Renal pelvis (tissue), 12 donors: ENCODE measurements at places on chromosomes 1 and 21. TPM values are rescaled to one million over a fixed set of nuclear protein-coding genes. Genes with fewer than 3 reads are reported as not detected.

DNA sequence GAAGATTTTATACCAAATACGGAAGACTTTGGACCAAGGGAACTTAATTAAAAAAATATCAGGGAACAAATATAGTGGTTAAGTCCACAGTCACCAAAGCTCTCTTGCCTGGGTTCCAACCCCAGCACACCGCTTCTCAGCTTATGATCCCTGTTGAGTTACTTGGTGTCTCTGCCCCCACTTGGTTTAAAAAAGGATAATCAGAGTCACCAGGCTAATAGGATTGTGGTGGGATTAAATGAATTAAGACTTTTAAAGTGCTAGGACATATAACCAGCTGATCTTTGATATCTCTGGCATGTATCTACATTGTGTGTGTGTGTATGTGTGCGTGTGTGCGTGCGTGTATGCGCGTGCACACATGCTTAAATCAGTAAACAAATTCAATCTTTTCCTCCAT is 474.7 kb upstream of the DAB1 start:
- no peak for DNase-seq

- DNase-seq, result no peak
Observed at GRCh38 chr21:16421007-16421406, 691.2 kb downstream of the USP25 start.

- peak; percentile 40 for DNase-seq
Observed at GRCh38 chr1:219566951-219567947, 45.7 kb downstream of the ZC3H11B start.

DNA sequence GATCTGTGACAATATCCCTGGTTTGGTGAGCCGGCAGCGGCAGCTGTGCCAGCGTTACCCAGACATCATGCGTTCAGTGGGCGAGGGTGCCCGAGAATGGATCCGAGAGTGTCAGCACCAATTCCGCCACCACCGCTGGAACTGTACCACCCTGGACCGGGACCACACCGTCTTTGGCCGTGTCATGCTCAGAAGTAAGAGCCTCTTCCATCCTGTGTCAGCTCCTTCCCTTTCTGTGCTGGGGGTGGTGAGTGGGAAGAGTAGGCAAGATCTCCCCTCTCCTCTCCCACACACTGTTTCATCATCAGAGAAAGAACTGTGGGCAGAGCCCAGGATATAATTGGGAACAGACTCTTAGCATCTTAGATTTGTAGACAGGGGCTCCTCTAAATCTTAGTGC is 6.1 kb downstream of the WNT2B start:
- DNase-seq, result no peak

- DNase-seq, result no peak
Observed at GRCh38 chr1:224513383-224513782, 78.8 kb upstream of the WDR26 start.

DNA sequence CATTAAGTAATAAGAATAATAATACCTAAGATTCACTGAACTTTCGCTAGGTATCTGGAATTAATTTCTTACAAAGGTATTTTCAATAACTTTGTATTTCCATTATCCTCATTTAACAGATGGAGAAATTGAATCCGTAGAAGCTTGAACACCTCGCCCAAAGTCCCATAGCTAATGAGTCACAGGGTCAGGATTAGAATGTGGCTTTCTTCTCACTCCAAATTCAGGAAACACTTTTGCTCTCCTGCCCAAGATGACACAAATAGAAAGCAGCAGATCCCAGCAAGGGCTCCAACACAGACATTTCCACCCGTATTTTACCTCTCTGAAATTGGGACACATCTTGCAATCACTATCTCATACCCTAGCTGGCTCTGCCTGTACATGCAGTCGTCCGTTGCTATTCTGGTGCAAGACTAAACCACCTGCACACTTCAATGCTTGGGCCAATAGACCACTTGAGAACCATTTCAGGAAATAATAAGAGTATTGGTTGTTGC is 125.9 kb upstream of the GREM2 start:
- DNase-seq, result no peak

DNA sequence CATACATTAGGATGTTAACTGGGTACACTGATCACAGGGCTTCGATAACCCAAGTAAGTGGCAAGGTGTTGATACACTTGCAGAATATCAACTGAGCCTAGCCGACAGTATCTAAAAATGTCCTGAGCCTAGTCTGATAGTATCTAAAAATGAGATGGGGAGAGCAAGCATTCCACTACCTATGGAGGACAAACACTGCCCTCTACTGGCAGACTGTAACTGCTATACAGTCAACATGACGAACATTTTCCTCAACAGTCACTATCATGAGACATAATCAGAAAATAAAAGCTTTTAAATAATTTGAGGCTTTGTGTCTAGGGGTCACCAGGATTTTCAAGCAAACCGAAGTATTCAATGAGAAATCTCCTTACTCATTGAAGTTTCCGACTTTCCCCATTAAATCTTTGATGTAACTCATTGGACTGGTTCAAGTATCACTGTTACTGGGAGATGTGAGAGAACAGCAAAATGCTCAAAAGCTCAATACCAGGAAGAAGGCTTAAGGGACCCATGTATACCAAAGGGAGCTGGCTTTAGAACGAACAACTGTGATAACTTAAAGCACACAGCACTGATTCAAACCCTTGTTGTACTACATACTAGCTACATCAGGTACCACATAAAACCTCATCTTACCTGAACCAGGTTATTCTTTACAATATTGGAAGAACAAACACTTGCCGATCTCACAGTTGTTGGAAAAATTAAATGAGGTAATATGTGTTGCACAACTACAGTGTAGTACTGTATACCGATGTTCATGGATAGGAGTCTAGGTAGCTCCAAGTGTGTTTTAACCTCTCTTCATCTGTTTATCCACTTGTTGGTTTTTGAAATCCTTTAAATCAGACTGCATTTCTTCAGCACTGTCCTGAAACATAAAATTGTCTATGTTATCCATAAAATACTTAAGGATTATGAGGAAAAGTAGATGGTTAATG is 31.1 kb upstream of the SLC45A3 start:
- DNase-seq, result peak; percentile 83

- no peak for DNase-seq
Observed at GRCh38 chr1:18874600-18874999, 15.1 kb upstream of the TAS1R2 start.

- no peak for DNase-seq
Observed at GRCh38 chr21:28904961-28905435, 87.7 kb downstream of the LTN1 start.

- no peak for DNase-seq
Observed at GRCh38 chr1:53892911-53893310, 1.1 kb upstream of the DIO1 start.

- no peak for DNase-seq
Observed at GRCh38 chr1:151479462-151479861, 20.2 kb upstream of the POGZ start.

GRCh38 chr21:35457097-35457804 is 408.1 kb upstream of the RUNX1 start:
- no peak for DNase-seq

GRCh38 chr1:240712014-240712731 is 100.2 kb upstream of the GREM2 start:
- DNase-seq, result no peak

DNA sequence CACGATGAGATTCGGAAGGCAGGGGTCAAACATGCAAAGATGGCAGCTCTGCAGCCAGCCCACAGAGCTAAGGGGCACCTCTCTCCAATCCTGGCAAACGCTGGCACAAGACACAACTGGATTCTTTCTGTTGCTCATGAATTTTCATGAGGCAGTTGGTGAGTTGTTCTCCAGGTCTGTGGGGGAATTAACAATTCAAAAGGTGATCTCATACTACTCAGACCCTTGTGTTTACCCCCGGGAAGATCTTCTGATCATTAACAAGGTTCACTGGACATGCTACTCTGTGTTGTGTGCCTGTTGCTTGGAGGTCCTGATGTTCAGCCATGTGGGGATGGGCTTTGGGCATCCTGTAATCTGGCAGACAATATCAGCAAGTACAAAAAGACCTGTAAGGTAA is 128.9 kb downstream of the HHAT start:
- peak; percentile 35 for DNase-seq

- DNase-seq, result no peak
Observed at GRCh38 chr1:194366705-194367104, 1180.3 kb upstream of the B3GALT2 start.

DNA sequence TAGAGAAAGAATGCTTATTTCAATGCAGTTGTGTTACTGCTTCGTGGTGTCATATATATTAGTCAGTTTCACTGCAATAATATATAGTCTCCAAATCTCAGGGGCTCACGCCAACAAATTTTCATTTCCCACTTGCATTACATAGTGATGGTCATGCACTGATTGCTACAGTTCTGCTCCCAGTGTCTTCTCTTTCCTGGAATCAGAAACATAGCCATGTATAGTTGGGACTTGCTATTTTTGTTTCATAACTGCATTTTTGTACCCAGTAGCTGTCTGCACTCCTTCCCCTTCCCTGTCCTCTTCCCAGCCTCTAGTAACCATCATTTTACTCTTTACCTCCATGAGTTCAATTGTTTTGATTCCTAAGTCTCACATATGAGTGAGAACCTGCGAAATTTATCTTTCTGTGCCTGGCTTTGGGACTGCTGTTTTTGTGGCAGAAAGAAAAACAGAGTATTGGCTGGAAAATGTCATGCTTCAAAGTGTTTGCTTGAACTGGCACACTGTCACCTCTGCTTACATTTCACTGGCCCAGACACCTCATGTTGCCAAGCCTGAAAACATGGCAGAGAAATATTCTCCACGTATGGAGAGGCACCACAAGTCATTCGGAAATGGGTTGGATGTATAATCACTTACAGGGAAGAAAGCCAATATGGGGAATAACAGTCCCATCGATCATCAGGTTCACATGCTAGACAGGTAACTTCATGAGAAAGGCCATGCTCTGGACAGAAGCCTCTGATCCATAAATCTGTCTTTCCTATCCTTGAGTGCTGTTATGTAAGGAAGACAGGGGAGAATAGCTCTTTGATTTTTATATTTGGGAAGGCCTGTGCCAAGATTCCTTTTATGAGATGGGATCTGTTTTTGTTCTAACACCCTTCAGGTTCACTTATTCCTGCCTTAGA is 60.4 kb upstream of the BACH1 start:
- no peak for DNase-seq

DNA sequence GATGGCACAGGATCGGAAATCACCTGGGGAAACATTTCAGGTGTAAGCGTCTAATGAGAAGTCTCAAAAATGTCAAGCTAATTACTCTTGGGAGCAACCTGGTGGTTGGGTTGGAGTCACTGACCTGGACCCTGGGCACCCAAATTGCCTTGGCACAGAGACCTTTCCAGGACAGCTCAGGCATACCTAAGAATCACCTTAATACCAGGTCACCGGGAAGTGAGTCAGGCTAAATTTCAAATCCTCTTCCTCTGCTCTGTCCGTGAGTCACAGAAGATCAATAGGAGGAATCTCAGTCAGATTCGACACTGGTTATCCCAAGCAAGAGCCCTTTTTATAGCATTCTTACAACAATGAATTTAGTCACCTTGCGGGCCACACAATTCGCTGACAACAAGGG is 179.6 kb upstream of the CAMK1G start:
- DNase-seq, result no peak

DNA sequence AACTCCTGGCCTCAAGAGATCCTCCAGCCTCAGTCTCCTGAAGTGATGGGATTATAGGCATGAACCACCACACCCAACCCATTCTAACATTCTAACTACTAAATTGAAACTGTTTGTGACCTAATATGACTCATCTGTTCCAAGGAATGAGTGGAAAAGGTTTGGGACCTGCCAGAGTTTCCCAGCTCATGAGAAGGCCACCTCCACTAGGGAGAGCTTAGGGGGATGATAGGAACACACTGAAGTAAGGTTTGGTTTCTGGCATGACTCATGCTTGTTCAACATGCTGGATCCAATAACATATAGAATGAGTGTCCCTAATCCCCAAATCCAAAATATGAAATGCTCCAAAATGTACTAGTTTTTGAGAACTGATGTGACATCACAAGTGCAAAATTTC is 18.9 kb upstream of the SCAF4 start:
- DNase-seq, result no peak

DNA sequence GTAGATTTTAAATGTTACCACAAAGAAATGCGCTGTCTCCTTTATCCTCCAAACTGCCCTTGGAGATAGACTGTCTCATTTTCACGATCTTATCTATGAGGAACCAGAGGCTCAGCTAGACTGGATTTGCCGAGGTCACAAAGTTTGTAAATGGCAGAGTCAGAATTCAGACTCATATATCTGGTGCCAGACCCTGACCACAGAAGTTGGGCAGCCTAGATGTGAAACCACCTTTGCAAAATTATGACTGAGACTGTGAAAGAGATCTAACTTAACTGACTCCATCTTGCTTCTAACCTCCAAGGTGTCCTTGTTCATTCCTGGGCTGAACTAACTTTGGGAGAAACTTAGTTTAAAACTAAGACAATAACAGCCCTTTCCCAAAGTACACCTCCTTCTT is 14.1 kb downstream of the CNR2 start:
- no peak for DNase-seq

GRCh38 chr1:210541680-210542358 is 213.1 kb downstream of the HHAT start:
- DNase-seq, result no peak

DNA sequence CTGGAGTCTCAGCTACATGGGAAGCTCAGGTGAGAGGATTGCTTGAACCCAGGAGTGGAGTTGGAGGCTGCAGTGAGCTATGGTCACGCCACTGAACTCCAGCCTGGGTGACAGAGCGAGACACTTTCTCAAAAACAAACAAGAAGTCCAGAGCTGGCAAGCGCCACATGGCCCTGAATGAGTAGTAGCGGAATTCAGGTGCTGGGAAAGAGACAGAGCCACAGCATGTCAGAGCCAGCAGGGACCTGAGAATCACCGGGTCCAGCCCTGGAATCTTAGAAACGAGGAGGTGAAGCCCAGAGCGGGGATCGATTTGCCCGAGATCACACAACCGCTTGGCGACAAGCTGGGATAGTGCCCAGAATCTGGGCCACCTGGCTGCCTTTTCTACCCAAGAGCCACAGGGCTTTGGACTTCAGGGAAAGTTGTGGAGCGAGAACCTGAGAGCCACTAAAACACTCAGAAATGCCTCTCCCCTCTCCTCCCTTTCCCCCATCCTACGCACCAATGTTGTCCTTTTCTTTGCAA is 9.8 kb downstream of the ARL8A start:
- DNase-seq, result no peak

GRCh38 chr1:47875831-47876586 is 121.2 kb downstream of the TRABD2B start:
- peak; percentile 75 for DNase-seq

Gene TMEM234
- 28.2 TPM for polyA plus RNA-seq

Gene LCE3D
- polyA plus RNA-seq, result not detected

Gene ARHGAP29
- polyA plus RNA-seq, result 68.7 TPM

Gene ZBTB8A
- polyA plus RNA-seq, result 12.9 TPM

Gene TIE1
- polyA plus RNA-seq, result 53.6 TPM

Gene MRPS21
- polyA plus RNA-seq, result 83.2 TPM

Gene FCGR3B
- polyA plus RNA-seq, result 0.25 TPM

Gene NTMT2
- polyA plus RNA-seq, result 0.11 TPM

Gene CLDN19
- 92.5 TPM for polyA plus RNA-seq

Gene ZMYND12
- 4.7 TPM for polyA plus RNA-seq

Gene BSND
- polyA plus RNA-seq, result 4.5 TPM

Gene GPR37L1
- polyA plus RNA-seq, result 0.09 TPM
